ENCODE measurements at places on chromosomes 3 and 15.
A peak's percentile ranks its signal among the peaks of the same experiment; 100 is the strongest.

DNA sequence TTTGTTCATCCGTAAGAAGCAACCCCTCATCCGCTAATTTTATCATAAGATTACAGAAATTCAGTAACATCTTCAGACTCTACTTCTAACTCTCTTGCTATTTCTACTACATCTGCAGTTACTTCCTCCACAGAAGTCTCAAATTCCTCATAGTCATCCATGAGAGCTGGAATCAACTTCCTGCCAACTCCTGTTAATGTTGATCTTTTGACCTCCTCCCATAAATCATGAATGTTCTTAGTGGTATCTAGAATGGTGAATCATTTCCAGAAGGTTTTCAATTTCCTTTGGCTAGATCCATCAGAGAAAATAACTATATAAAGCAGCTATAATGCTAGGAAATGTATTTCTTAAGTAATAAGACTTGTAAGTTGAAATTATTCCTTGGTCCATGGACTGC is 115.1 kb downstream of the TAFA4 start:
- no peak for DNase-seq

GRCh38 chr3:184479426-184480126 is 82.0 kb upstream of the EPHB3 start:
- DNase-seq: no peak

GRCh38 chr3:6351752-6352151 is 509.2 kb upstream of the GRM7 start:
- DNase-seq: no peak

GRCh38 chr3:132381348-132381944 is 35.9 kb upstream of the DNAJC13 start:
- DNase-seq: no peak

GRCh38 chr15:101256757-101257156 is 4.9 kb upstream of the CHSY1 start:
- no peak for DNase-seq

DNA sequence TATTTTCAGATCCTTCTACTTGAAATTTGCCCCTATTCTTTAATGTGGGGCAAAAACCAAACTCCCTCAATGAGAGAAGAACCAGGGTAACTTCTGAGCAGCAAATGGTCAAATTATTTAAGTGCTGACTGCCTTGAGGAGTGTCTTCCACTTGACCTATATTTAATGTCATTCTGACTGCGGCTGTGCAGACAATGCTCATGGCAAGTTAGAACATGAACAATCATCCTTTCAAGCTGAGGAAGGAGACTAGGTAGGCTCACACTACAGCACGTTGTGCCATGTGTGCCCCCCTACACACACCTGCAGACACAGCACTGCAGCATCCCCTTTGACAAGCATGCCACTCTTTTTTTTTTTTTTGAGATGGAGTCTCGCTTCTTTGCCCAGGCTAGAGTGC is 98.2 kb downstream of the OSBPL10 start:
- no peak for DNase-seq

DNA sequence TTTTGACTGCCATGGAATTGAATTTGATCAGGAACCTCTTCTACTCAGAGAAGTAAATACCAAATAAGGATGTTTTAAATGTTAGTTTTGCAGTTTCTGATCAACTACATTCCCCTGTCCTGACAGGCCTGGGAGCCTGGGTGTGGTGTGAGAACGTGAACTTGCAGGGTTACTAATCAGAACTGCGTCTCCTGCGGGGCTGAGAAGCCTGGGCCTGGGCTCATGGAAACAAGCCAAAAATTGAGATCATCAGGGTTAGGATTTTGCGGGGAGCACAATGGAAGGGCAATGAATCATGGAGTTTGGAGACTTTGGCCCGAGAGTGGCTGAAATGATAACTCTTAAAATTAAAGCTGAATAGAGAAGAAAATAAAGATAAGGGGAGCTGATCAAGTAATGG is 47.8 kb upstream of the C3orf70 start:
- peak; percentile 71 for DNase-seq

DNA sequence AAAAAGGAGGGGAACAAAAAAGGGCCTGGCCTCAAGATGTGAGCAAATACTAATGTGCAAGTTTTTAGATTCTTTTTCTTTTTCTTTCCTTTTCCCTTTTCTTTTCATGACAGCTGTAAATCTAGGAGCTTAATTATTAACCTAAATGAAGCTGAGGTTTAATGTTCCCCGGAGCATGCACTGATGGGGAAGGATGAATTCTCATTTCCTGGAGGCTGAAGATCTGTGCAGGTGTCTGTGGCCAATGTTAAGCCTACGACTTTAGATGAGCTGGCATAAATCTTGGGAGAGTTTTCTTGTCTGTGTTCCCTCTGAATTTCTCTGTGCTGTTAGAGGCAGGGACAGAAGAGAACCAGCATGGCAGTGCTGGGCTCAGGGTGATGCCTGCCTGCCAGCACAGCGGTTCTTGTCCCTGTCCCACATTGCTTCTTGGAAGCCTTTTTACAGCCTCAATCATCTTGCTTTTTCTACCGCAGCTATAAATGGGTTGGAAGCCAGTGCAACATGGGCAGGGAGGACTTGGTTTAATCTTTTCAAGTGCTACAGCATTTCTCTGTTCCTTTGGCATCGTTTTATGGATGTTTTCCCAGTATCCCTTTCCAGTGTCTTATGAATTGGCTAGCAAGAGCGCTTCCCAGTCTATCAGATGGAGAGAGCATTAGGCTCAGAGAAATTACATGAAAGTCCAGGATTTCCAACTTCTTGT is 119.1 kb downstream of the ATG7 start:
- no peak for DNase-seq

DNA sequence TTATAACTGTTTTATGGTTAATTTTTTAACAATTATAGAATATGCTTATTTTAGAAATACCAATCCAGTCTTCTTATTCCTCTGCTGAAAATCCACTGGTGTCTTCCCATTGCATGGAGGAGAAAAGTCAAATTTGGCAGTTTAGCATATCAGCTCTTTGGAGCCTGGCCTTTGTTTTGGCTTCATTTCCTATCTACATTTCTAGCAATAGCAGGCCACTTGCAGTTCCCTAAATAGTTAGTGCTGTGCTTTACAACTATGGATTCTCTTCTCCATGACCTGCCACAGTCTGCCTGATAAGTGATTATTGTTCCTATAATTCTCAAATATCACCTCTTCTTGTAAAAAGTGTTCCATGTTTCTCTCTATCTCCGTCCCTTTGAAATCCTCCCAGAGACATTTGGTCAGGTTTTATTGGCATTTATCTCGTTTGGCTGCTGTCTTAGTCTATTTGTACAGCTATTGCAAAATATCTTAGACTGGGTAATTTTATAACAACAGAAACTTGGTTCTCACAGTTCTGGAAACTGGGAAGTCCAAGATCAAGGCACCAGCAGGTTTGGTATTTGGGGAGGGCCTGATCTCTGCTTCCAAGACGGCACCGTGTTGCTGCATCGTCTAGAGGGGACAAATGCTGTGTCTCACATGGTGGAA is 8.2 kb upstream of the SEC22A start:
- DNase-seq: no peak

GRCh38 chr3:151168269-151169094 is 34.5 kb downstream of the GPR171 start:
- peak; percentile 76 for DNase-seq

DNA sequence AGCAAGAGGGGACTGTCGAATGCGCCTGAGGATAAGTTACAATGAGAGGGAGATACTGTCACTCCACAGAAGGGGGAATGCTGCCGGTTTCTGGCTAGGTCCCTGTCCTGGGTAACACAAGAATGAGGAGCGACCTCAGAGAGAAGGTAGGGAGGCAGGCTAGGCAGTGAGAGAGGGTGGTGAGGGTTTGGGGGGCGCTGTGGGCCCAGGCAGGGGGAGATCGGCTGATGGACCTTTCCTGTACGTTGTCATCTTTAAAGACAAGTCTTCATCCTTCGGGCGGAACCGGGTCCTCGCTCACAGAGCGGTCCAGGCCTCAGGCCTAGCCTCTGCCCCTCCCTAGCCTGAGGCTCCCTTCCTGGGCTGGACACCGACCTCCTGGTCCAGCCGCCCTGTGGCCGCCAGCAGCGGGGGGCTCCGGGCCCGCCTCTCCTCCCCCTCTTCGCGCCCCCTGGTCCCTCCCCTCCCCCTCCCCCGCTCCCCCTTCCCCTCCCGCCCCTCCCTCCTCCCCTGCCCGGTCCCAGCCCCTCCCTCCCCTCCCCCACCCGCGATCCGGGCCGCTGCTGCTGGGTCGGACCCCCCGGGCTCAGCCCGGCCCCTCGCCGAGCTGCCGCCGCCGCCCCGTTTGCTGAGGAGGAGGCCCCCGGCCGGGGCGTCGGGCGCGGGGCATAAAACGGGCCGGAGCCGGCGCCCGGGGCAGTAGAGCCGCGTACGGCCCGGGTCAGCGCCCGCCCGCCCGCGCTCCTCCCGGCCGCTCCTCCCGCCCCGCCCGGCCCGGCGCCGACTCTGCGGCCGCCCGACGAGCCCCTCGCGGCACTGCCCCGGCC is at the start of gene CHRD:
Gene CHRD, plus strand, starts transcription at position 697 of the 827 bp plus-strand sequence. CDS start 265 bp downstream, outside the sequence.
- DNase-seq: no peak

GRCh38 chr15:45180648-45181436 is 6.9 kb downstream of the SHF start:
- DNase-seq: no peak

- DNase-seq: no peak
Observed at GRCh38 chr3:46850468-46850779, 12.8 kb downstream of the MYL3 start.

DNA sequence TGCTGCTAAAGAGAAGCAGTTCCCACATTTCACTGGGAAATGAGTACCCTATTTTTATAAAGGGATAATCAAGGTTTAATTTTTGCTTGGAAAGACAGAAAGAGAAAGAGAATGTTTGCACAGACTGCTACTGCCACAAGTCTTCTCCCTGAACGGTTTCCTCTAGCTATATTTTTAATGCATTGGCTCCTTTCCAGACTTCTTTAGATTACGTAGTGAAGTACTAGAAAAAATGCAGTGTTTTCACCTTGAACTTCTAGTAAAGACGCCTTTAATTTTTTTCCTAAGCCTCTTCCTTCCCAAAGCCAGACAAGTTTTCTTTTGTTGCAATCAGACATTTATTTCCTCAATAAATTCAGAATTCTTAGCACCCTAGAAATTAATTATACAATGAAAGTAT is 248.3 kb upstream of the CCDC54 start:
- DNase-seq: peak; percentile 59

GRCh38 chr15:69543681-69544364 is 91.2 kb downstream of the RPLP1 start:
- no peak for DNase-seq
